ENCODE measurements at places on chromosomes 7 and 10.

DNA sequence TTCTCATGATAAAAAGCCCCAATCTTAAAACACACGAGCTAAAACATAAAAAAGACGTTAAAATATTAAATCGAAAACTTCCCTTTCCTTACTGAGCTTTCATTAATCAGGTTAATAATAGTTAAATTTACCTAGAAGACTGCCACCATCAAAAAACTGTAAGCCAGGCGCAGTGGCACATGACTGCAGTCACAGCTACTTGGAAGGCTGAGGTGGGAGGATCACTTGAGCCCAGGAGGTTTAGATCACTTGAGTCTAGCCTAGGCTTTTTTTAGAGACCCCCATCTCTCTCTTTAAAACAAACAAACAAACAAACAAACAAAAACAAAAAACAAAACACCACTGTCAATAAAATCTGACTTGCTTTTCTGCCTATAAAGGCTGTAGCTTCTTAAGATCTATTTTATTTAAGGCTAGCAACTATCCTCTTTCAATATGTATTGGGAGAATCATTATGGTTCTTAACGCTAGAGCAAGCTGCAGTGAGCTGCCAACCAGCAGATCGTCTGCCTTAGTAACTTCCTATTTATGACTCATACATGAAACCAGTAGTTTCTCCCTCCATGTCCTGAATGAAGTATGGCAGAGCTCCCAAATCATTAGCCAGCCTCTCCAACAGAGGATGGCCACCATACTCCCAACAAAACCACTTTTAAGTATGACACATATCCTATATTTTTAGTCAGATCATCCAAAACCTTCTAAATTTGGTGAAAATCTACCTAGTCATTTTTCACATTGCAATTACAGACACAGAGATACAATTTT is 163.7 kb downstream of the SRPK2 start:
- no peak for DNase-seq

- DNase-seq, result no peak
Observed at GRCh38 chr7:134154581-134155130, 27.5 kb downstream of the LRGUK start.

DNA sequence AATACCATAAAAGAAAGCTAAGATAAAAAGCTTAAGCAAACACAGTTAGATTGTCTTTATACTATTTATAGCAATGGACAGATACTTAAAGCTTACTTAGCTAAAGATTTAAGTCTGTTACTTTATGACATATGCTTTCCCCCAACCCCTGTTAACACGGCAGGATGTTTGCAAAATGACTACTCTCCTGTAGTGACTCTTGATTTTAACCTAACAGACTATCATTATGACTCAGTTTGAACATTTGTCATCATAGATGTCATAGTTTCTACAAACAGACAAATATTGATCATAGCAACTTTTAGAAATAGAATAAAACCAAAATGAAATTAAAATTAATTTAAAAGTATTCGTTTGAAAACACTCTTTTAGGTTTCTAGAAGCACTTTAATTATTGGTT is 7.8 kb upstream of the COMMD3 start:
- DNase-seq, result no peak

GRCh38 chr7:77396894-77397547 is 19.1 kb downstream of the GSAP start:
- no peak for DNase-seq

- DNase-seq, result no peak
Observed at GRCh38 chr10:122293961-122294380, 22.9 kb downstream of the BTBD16 start.

GRCh38 chr7:144786522-144786921 is 49.3 kb downstream of the TPK1 start:
- DNase-seq, result no peak

DNA sequence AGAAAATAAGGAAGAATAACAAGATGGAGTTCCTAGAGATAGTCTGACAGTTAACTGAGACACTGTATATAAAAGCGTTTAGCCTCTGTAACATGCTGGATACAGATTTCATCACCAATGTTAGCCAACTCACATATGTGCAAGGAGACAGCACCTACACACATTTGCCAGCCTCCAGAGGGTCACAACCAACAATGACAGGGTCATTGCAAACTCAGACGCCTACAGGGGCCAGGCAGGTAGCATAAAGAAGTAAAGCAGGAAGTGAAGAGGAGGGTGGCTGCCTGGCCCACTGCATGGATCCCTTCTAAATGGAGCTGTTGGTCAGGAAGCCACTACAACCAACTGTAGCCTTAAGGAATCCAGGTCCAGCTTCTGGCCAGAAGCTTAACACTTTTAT is 50.4 kb downstream of the NRAP start:
- DNase-seq, result no peak

DNA sequence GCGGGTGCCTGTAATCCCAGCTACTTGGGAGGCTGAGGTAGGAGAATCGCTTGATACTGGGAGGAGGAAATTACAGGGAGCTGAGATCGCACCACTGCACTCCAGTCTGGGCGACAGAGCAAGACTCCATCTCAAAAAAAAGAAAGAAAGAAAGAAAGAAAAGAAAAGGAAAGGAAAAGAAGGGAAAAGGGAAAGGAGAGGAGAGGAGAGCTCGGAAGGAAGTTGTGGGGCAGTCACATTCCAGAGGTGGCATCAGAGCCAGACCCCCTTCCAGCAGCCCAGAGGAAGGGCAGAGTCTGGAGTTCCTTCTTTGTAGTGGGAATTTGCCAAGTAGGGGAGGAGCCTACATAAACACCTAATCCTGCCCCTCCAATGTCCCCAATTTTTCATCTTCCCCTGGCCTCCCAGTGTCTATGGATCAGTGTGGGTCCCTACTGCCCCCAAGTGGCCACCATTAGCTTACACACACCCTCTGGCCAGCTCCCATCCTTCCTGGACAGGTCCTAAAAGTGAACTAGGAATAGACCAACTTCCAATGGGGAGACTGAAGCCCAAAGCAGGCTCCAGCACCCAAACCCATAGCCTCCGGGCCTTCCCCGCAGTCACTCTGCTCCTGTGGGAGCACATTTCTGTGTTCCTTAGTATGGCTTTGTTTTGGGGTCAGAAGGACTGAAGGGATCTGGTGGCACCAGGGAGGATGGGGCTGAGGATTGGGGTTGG is 39.6 kb upstream of the HSPB1 start:
- DNase-seq, result peak; percentile 51
